ENCODE measurements at places on chromosomes 7 and 10. TPM values are rescaled to one million over a fixed set of nuclear protein-coding genes. Genes with fewer than 3 reads are reported as not detected.

DNA sequence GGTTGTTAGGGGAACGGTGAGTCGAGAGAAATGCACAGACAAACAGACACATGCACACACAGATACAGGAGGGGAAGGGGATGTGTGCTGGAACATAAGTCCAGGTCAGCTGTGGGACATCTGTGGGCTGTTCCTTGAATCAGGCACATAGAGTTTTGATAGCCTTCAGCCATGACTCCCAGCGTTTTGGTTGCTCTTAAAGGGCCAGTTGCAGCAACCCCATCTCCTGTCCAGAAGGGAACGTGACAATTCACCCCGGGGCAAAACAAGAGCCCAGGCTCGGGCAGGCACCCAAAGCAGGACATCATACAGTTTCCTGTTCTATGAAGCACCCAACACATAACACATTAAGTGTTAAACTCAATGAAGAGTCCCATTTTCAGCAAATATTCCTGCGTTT, 9.6 kb downstream of the INSYN2A start:
- peaks cover 21% of the 10 kb centered on the region for H3K36me3 ChIP-seq
- no peak for DNase-seq
- H3K27me3 ChIP-seq, result no peaks in the 10 kb centered on the region
- H3K4me1 ChIP-seq, result peaks cover 7% of the 10 kb centered on the region
- no peak overlapping the region for H3K4me3 ChIP-seq

Gene GRM3
- not detected for total RNA-seq

Gene NODAL
- not detected for total RNA-seq

- no peak overlapping the region for H3K4me3 ChIP-seq
- H3K27ac ChIP-seq, result no peak overlapping the region
- no peaks in the 10 kb centered on the region for H3K27me3 ChIP-seq
- peak; percentile 67 for DNase-seq
- no peaks in the 10 kb centered on the region for H3K4me1 ChIP-seq
Measured at GRCh38 chr10:42983591-42983990, 93.3 kb upstream of the RET start.

Gene ANKRD2
- not detected for total RNA-seq

GRCh38 chr7:37089972-37090371, 358.7 kb downstream of the ELMO1 start:
- no peaks in the 10 kb centered on the region for H3K36me3 ChIP-seq
- peaks cover 2% of the 10 kb centered on the region for H3K27me3 ChIP-seq
- no peak overlapping the region for H3K4me3 ChIP-seq
- no peak for DNase-seq

Gene ABCB1
- total RNA-seq, result not detected

All from osteocyte (in vitro differentiated cells).